ENCODE measurements at places on chromosomes 6 and 20.

GRCh38 chr6:16493802-16494201 is 255.4 kb downstream of the GMPR start:
- DNase-seq = no peak

DNA sequence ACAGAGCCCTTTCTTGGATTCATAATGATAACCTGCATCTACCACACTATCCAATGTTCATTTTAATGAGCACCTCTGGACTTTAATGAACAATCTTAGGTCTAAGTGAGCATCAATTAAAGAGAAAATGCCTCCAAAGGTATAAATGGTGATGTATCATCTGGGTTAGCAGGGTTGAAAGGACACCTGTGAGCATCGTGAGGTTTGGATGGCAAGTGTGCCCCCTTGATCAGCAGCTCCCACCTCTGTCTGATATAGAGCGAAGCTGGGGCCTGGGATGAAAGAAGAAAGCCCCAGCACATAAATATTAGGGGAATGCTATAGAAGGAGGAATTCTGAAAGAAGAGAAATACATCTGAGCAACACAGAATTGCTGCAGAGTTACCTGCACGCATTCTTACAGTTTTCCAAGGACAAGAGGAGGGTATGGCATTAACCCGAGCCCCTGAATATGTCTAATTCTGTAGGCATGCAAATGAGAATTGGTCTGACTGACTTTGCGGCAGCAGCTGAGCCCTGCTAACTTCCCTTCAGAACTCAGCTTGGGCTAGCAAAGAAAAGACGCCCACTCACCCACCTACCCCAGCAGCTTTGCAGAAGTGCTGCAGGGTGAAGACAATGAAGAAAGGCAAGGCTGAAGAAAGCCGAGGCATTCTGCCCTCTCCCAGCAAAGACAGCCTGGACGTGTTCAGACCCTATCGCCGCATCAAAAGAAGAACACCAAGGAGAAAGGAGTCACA is 136.2 kb downstream of the GMPR start:
- no peak for DNase-seq

DNA sequence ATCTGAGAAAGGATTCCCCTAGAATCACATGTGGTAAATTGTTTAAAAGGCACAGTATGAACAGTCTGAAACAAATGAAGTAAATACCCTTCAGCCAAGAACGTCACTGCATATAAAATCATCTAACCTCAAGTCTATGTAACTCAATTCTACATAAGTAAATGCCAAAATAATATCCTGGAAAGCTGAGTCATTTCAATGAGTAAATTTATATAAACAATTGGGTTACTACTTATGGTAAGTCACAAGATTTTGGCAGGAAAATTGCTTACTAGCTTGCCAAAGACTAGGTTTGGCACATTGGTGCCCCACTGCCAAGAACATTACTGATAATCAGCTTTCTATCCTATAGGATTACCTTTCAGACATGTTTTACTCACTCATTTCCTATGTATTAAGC is 8.4 kb downstream of the GMDS start:
- no peak for DNase-seq

DNA sequence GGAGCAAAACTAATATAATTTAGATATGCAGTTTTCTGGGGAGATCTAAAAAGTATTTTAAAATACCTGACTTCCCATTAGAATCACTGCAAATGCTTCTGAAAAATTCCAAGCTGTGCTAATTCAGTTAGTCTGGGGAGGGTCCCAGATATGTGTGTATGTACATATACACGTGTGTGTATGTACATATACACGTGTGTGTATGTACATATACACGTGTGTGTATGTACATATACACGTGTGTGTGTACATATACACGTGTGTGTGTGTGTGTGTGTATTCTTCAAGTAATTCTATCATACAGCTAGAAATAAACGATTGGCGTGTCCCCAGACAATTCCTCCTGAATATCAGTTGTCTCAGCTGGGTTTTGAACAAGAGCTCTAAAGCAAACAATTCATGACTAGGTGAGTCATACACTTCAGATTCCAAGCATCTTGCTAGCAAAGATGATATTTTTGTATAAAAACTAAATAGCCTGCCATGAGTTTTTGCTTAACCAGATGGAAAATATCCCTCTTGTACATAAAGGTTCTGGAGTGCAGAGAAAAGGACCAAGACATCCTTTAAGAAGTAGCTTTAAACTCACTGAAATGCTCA is 58.2 kb downstream of the SPACA1 start:
- no peak for DNase-seq

- no peak for DNase-seq
These were observed 429.7 kb downstream of the EPHA7 start for GRCh38 chr6:92989656-92990055.

- DNase-seq = no peak
These were observed 65.6 kb upstream of the KIF13A start for GRCh38 chr6:18053078-18053477.

DNA sequence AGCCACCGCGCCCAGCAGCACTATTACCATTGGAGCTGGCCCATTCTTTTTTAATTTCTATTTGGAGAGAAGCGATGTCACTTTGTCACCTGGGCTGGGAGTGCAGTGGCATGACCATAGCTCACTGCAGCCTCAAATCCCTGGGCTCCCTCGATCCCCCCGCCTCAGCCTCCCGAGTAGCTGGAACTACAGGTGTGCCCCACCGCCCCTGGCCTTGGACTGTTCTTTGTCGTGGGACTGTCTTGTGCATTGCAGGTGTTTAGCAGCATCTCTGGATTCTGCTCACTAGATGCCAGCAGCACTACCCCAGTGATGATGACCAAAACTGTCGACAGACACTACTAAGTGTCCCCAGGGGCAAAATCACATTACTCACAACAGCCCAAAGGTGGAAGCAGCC is 80.3 kb downstream of the PRND start:
- DNase-seq = no peak

GRCh38 chr6:167697316-167697715 is 129.4 kb upstream of the AFDN start:
- DNase-seq = no peak

GRCh38 chr6:15287670-15288375 is 42.0 kb downstream of the JARID2 start:
- no peak for DNase-seq

DNA sequence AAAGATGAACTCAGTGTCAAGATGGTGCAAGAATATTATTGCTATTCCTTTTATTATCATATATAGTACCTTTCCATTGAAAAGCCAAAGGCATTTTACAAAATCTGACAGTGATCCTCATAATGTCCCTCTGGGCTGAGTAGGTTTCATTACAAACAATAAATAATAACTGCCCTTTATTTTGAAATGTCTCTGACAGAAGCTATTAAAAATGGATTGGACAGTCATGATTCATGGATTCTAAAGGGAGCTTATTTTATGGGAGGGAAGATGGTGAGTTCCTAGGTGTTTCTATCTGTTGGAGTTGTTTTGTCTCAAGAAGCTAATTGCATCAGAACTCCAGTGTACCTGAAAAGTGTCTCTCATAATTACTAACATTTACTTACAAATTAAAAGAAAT is 30.4 kb upstream of the HDAC2 start:
- no peak for DNase-seq

- no peak for DNase-seq
These were observed 61.4 kb upstream of the ASIP start for GRCh38 chr20:34179637-34180360.

- DNase-seq = no peak
These were observed 62.0 kb upstream of the PHACTR2 start for GRCh38 chr6:143615785-143616184.

GRCh38 chr6:105803442-105803841 is 282.7 kb upstream of the PRDM1 start:
- DNase-seq = no peak

- no peak for DNase-seq
These were observed 54.9 kb downstream of the RSPO3 start for GRCh38 chr6:127173156-127173940.

DNA sequence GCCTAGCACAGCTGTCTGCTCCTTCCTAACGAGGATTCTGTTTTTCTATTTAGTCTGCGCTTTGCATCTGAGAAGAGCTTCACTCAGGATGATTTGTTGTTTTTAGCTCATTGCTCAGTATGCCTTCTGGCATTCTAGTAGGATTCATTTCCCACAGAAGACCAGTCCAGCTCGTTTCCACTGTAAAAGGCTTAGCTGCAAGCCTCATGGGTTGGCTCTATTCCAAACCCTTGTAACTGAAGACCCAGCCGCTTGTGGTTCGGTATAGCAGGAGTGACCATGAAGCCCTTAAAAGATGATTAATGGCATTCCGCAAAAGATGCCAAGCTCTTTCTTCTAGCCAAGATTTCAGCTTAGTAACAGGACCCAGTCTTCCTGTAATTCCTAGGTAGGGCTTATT is 7.2 kb downstream of the ADGRF1 start:
- no peak for DNase-seq

DNA sequence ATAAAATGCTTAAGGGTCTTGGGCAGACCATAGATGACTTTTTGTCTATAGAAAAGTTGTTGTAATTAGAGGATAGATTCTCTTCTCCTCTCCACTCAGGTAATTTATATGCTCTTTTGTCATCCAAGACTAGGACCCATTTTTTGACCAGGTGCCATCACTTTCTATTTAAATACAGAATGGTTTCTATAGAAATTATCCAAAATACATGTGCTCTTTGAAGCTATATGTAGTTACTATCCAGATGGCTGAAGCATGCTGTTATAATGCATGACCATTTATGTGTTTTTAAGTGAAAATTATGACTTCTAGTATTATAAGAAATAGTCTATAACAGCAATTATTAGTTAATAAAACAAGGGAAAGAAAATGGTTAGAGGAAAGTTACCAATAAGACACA is 3.0 kb upstream of the MLIP start:
- no peak for DNase-seq

DNA sequence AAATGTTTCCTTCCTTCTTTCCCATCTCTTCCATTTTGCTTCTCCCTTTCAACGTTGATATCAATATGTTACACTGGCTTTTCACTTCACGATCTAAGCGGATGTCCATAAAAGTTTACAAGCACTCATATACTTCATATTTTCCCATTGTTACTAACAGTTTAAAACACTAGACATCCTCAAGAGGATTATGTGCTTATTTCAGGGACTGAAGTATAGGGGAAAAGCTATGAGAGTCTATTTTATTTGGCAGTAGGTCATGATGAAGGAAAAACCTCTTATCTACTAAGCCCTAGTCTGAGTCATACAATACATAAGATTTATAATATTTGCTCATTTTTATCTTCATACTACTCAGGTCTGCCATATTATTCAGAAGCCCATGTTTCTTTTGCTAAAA is 20.6 kb upstream of the EPB41L2 start:
- no peak for DNase-seq

- peak; percentile 20 for DNase-seq
These were observed 90.0 kb downstream of the PRND start for GRCh38 chr20:4811661-4812181.

GRCh38 chr6:44133003-44133931 is 5.9 kb downstream of the TMEM63B start:
- no peak for DNase-seq

GRCh38 chr20:50029697-50030461 is 47.1 kb downstream of the SNAI1 start:
- no peak for DNase-seq

DNA sequence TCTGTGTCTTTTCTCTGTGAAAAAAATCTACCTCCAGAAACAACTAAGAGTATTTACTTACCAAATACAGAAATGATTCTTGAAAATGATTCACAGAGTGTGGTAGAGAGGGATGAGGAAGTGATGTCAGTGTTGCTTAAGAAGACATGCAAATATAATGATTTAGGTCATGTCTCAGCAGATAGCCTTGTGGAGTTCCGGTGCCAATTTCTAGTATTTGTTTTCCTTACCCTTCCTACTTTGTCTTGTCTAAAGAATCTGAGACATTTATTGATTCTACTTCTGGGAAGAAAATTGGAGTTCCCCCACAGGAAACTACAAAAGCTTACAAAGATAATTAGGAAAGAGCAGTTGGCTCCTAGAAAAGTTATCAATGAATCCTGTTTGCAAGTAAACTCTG is 68.8 kb downstream of the GJA1 start:
- no peak for DNase-seq

GRCh38 chr20:17873410-17874270 is 95.0 kb downstream of the SNX5 start:
- no peak for DNase-seq

DNA sequence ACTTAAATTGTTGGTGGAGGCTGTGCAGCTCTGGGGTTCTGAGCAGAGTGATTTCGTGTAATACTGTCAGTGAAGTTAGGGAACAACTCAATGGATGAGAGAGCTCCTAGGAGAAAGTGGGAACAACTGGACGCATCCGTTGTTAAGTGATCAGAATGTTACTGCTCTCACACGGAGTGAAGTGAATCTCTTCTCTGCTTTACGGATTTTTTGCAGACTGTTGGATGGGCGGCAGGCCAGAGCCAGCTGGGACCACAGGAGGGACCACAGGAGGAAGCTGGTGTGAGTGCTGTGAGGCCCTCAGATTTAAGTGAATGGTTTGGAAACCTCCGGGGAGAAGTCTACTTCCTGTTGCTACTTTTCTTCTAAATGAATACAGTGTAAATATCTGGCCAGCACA is 23.7 kb upstream of the PPP1R14C start:
- DNase-seq = no peak

DNA sequence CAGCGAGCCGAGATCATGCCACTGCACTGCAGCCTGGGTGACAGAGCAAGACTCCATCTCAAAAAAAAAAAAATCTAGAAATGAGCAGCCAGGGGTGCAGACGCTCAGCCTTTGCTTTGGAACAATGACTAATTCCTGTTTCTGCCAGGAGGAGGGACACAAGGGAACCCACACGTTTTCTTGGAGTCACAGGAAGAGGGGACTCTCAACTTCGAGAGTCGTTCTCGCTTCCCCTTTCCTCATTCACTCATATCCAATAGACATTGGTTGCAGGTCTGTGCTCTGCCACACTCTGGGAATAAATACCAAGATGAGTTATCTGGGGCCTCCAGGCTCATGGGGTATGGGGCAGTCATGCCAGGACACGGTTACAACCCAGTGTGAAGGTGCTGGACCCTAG is 91.5 kb upstream of the RREB1 start:
- no peak for DNase-seq

GRCh38 chr6:36633915-36634314 is 39.8 kb downstream of the SRSF3 start:
- no peak for DNase-seq

DNA sequence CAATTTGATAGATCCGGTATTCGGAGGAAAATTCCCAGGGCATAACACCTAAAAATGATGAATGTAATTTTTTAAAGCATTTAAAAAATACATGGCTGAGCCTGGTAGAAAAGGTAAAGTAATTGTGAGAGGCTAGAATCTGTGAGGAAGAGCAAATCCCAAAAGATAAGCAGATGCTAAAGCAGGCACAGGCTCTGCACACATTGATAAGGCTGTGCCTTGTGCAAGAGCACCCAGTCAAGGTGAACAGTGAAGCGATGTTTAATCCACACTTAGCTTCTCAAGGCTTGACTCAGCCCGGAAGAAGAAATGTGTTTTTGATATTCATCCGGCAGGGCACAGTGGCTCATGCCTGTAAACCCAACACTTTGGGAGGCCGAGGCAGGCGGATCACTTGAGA is 5.1 kb upstream of the EPB41L2 start:
- no peak for DNase-seq

DNA sequence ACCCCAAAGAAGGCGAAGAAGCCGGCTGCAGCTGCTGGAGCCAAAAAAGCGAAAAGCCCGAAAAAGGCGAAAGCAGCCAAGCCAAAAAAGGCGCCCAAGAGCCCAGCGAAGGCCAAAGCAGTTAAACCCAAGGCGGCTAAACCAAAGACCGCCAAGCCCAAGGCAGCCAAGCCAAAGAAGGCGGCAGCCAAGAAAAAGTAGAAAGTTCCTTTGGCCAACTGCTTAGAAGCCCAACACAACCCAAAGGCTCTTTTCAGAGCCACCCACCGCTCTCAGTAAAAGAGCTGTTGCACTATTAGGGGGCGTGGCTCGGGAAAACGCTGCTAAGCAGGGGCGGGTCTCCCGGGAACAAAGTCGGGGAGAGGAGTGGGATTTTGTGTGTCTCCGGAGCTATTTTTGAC is 69.6 kb downstream of the HFE start:
- DNase-seq = no peak

All from activated T-cell treated with anti-CD3 and anti-CD28 coated beads for 24 hours (primary cell).